ENCODE measurements at places on chromosomes 2 and 18.

DNA sequence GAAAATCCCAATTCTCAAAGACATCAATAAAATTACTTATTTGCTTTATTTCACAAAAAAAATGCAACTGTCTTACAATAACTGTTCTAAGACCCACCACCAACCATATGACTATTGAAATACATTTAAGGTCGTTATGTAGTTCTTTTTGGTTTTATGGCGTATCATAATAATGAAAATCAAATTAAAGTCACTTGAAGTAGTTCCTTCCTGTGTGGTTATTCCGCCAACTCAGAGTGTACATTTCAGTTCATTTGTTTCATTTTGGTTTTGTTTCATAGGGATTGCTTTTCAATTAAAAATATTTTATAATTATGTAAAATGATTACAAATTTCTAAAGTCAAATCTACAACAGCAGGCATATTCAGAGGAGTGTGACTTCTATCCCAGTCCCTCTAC lies 45.9 kb upstream of the AAK1 start:
- DNase-seq = no peak

GRCh38 chr2:74091391-74091790 lies 56.3 kb downstream of the BOLA3 start:
- DNase-seq = no peak

- DNase-seq = no peak
Observed at GRCh38 chr18:13324880-13325279, 106.3 kb downstream of the LDLRAD4 start.

DNA sequence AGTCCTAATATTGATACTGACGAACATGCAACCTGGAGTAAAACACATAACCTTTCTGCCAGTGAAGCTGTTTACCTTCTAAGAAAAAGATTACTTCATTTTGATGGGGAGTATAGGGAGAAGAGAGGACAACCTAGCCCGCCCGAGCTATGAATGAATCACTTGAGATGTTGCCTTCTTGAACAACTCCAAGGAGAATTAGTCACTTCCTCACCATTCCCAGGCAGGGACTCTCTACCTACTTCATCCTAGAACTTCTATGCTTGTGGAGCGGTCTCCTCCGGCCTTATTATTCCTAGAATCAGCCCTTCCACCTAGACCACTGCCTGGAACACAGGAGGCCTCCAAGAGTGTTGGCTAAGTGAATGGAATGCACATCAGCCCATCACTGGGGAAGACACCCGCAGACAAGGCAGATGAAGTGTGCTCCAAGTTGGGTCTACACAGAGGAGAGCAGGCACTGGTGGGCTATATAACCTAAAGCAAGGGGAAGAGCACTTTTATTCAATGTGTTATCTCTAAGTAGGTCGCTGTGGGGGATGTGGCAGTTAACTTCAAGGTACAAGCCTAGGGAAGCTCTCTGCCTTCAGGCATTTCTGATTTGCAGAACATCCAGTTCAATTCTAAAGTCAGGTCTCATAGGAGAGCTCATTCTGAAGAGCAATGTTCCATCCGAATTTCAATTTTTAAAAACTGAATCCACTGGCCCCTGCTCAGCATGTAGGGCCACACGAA lies 57.4 kb downstream of the STK39 start:
- DNase-seq = no peak

GRCh38 chr2:212537726-212538304 lies 787 bp downstream of the ERBB4 start:
- DNase-seq = no peak

- DNase-seq = no peak
Observed at GRCh38 chr18:22411446-22411845, 6.3 kb downstream of the CTAGE1 start.

- DNase-seq = no peak
Observed at GRCh38 chr2:128644156-128644555, 325.5 kb upstream of the HS6ST1 start.

GRCh38 chr2:162261032-162261945 lies 18.0 kb upstream of the FAP start:
- no peak for DNase-seq

GRCh38 chr18:35361570-35362321 lies 15.4 kb downstream of the ZNF396 start:
- DNase-seq = no peak

DNA sequence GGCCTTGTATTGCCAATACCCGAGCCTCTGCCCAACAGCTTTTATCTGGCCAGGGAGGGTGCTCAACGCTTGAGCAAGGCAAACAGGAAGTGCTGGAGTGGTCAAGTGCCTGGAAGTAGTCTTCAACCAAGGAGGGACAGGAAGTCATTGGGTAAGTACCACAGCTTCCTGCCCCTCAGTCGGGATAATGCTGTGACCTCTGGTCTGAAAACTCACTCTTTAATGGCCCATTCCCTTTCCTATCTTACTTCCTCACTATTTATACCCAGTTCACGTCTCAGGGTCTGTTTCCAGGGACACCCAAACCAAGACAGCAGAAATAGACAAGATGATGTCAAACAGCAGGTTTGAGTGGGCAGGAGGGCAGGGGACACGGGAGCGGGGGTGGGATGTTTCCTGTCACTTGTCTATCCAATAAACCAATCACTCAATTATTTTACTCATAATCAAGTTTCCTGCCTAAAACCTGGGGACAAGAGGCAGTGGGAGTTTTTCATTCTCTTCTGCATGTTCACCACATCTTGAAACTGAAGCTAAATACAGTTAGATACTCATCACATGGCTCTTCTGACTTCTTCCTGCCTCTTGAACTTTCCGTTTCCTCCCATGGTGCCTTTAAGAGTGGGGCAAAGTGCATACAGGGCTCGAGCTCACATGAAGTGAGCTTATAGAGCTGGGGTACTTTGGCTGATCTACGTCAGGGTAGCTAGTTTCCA lies 68.9 kb upstream of the CAB39 start:
- no peak for DNase-seq

GRCh38 chr18:55588111-55588869 lies at the start of gene TCF4:
TCF4 (minus strand) TSS chr18:55588192; CDS start chr18:55587116, 1,076 bp downstream.
- no peak for DNase-seq

GRCh38 chr2:234542742-234543141 lies 45.9 kb upstream of the ARL4C start:
- no peak for DNase-seq

GRCh38 chr2:233764264-233764663 lies 4.2 kb downstream of the UGT1A1 start:
- no peak for DNase-seq

DNA sequence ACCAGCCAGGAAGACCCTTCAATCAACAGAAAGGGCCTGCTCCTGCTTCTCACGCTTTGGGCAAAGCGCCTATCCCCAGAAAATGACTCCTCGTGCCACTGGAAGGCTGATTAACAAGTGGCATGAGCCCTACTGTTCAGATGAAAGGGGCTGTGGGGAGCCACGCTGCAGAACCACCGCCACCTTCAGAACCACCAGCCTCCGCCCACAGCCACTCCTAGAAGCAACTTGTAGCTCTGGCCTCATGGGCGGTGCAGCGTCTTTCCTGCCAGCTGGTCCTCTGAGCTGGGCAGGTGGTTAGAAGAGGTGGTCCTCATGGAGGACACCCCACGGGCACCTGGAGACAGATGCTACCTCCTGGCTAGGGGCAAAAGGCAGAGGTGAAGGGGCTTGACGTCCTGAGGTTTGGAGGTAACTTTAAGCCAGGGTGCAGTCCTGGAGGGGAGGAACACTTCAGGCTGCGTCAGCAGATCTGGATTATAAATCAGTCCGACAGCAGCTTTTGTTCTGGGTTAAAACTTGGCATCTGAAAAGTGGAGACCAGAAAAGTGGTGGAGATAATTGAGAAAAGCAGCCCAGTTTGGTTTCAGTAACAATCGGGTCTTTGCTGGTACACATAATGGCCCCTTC lies 861 bp upstream of the SEMA4C start:
- no peak for DNase-seq

GRCh38 chr2:153405196-153405595 lies 73.4 kb downstream of the RPRM start:
- no peak for DNase-seq

Data from thoracic aorta (tissue), 2 donors.